HT1080 (cell line): ENCODE measurements at places on chromosomes 13 and 19.
A peak's percentile ranks its signal among the peaks of the same experiment; 100 is the strongest.

GRCh38 chr19:48751845-48752495, 471 bp downstream of the FUT1 start:
- DNase-seq: no peak

GRCh38 chr19:28577233-28577632, 635.7 kb downstream of the UQCRFS1 start:
- no peak for DNase-seq

DNA sequence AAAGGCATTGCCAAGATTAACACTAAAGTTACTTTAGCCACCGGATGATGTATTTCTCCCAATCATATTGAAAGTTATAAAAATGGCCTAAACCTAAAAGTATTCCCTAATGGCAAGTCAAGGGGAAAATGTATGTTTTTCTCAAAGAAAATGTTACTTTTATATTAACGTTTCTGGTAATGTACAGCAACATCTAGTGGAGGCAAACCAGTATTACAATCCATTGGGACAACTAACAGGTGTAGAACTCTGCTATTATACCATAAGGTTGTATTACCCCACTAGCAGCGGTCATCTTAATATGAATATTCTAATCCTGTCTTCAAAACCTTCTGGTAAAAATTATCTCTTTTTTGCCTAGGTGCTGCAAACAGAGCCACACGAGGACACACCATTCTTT, 69.2 kb downstream of the ZNF100 start:
- DNase-seq: no peak

DNA sequence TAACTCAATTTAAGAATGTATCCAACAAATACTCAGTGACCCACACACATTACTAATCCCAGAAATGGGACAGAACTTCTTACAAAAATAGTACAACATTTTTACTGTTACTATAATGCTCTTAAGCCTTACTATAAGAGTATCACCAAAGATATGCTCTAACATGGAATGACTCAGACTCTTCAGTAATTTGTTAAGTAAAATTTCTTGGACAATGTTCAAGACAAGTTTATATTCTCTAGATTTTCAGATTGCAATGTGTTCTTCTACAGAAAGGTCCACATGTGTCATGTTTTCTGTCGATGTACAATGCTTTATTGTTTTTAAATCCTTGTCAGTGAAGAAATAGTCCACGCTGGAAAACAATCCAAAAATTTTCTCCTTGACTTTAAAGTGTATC, 66.3 kb upstream of the RFXAP start:
- no peak for DNase-seq

DNA sequence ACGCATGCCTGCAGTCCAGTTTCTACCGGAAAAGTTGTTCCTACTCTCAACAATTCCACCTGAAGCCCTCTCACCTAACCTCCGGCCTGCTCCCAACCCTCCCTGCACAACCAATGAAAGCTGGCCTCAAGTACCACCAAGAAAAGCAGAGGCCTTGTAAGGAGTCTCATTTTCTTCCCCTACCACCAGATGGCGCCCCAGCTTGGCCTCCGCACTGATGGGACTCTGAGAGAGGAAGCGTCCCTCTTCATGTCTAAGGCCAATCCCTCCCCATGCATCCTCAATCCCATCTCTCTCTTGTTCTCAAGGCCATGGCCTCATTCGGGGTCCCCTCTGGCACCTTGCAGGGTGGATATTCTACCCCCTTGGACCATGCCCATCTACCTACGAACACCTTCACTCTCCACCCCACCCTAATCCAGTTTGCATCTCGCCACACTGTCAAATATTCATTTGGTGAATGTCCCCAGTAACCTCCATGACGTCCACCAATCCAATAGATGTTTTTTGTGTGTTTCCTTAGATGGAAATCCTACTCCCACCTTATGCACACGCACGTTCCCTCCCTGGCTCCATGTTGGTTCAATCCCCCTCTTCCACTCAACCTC, 412.8 kb downstream of the ZNF536 start:
- peak; percentile 23 for DNase-seq

DNA sequence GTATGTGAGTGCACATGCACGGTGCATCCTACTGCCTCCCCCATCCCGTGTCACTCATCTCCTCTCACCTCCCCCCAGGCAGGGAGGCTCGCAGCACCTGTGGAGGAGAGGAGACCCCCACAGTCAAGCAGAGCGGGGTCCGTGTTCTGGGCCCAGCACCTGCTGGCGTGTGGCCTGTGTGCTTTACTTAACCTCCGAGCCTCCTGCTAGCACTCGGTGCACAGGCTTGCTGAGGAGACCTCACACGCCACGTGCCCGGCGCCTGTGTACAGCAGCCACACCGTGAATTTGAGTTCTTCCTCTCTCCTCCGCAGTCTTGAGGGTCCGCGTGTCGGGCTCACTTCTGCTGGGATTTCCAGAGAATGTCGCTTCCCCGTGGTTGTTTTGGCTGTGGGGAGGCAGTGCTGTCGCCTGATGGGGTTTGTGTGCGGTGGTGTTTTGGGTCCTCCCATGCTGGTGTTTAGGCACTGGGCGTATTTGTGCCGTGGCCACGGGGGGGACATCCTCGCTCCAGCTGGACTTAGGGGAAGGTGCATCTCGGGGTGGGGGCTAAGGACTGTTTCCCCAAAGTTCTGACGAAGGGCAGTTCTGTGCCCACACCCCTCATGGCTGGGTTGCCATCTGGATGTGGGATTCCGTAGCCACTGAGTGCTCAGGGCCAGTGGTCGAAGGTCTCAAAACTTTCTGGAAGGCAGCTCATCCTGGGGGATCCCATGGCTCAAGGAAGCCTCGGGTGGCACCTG, 34.8 kb upstream of the TMEM255B start:
- no peak for DNase-seq

DNA sequence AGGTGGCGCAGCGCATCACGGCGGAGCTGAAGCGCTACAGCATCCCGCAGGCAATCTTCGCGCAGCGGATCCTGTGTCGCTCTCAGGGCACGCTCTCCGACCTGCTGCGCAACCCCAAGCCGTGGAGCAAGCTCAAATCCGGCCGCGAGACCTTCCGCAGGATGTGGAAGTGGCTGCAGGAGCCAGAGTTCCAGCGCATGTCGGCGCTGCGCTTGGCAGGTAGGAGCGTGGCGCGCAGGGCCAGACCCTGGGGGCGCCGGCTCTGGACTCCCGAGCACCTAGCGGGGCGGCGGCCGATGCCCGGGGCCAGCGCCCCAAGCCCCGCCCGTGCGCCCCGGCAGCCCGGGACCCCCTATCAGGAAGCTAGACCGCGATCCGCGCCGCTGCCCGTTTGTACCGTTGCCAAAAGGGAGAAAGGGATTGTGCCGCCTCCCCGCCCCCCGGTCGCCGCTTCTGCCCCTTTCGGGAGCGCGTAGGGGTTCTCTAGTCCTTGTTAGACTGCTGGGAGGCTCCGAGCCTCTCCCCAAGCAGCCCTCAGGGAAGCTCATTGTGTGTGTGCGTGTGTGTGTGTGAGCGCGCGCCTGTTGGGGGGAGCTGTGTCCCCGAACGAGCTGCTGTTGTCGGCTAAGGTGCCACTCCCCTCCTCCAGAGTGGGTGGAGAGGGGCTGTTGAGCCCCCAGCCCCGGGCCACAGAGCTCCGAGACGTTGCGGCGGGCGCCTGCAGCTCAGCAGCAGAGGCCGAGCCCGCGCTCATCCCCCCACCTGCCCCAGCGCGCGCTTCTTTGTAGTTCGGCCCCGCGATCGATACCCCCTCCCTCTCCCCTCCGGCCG, 1.5 kb downstream of the ONECUT3 start:
- DNase-seq: no peak

- DNase-seq: no peak
Measured at GRCh38 chr13:79667771-79668170, 186.8 kb downstream of the NDFIP2 start.

DNA sequence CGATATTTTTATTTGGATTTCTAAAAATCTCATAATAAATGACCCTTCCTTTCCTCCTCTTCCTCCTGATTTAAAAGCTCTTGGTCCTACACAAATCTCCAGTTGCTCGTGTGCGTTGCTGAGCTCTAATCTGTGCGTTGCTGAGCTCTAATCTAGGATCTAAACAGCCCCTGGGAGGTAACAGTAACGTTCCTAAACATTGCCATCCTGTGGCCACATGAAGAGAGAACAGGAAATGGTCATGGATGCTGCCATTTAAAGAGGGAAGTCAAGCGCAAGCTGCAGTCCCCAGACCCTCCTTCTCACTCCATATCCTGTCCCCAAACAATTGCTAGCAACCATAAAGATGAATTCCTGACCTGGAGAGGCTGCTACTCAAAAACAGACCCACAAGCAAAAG, 170.8 kb downstream of the NUFIP1 start:
- no peak for DNase-seq

DNA sequence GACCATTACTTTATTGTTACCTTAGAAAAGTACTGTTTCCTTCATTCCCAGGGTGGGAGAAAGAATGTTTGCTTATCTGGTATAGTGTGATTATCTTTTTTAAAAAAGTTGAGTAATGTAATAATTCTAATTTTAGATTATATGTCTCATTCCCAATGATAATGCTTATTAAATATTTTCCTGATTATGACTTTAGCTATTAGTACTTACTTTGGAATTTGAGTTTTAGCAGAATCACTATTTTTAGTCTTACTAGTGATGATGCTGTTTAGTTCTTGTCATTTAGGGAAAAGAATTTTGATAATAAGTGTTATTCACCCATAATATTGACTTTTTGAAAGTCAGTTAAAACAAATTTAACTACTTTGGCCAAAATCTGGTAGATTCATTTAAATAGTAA, 95.2 kb downstream of the FRY start:
- DNase-seq: no peak
